Activated naive CD4-positive, alpha-beta T cell treated with anti-CD3 and anti-CD28 coated beads, Interleukin-2, amount 50 U/mL, for 16 hours (primary cell): ENCODE measurements at places on chromosomes 1 and 21.

DNA sequence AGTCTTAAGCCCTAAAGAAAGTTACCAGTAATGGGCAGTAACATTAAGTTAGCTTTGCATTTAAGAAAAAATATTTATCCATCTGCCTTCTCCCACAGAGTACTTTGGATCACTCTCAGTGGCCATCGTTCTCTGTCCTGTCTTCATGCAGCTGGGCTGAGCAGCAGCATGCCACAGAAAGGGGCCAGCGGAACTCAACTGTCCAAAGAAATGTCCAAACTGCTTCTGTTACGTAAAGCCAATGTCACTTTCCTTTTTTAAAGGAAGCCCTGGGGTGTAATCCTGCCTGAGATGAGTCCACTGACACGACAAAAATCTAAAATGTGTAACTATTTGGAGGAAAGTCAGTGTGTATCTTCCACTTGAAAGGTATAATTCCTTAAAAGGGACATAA, 291.6 kb downstream of the SMYD3 start:
- no peak for DNase-seq

DNA sequence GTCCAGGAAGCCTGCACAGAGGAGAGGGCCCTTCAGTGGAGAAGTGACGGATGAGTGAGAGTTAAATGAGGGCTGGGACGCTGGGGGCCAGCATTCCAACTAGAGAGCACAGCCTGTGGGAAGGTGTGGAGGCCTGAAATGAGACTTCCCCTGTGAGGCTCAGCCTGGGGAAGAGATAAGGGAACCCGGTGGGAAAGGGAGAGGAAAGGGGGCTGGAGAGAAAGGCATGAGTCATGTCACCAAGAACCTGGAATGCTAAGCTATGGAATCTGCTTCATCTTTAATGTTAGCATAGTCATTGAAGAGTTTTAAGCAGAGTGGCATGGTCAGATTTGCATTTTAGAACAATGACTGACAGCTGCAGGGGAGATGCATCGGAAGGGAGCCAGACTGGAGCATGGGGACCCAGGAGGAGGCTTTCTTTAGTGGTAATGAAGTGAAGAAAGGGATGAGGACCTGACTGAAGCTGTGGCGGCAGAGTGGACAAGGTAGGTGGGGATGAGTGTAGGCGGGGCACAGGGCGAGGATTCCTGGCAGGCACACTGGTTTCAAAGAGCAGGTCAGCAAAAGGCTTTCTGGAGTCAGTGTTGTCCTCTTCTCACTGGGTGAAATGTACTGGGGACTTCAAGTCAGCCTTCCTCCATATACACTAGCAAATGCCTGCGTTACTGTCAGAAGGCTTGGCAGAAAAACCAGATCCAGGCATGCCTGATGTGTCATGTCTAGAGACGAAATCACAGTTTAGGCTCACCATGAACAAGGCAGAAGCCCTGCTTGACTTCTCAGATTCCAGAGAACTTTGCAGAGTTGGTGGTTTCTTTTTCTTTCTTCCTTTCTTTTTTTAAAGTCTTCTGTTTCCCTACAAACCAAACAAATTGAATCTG, 8.0 kb downstream of the RGL1 start:
- DNase-seq: no peak

DNA sequence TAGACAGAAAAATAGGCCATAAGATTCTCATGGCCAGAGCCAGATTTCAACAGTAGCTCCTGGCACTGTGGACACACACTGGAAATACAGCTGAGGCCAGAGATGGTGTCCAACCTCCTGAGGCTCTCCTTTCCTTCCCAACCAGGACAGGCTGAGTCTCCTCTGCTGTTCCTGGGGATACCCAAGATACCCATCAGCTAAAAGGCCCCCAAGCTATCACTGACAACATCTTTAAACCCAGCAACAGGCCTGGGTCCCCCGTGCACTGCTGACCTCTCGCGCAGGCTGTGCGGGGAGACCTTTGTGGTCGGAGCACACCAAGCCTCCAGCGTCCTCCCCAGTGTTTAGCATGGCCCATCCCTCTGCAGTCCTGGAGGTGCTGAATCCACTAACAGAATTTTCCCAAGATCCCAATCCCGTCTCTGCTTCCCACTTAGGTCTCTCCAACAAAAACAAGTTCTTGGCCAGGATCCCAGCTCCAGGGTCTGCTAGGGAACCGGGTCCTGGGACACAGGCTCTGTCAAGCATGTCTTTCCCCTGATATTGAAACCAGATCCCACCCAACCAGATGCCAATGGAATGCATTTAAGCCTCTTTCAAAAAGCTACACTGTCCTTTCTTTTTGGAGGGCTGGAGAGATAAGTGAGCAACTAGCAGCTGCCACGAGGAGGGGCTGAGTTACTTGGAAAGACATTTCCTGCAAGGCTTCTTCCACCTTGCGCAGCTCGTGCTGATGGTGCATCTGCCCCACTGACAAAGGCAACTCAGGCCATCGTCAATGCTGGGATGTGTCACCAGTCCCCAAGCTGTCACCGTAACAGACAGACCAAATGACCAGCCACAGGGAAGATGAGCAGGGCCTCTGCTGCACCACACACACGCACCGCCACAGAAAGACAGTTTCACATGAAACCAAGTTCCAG, 73.2 kb downstream of the BCAR3 start:
- DNase-seq: no peak

DNA sequence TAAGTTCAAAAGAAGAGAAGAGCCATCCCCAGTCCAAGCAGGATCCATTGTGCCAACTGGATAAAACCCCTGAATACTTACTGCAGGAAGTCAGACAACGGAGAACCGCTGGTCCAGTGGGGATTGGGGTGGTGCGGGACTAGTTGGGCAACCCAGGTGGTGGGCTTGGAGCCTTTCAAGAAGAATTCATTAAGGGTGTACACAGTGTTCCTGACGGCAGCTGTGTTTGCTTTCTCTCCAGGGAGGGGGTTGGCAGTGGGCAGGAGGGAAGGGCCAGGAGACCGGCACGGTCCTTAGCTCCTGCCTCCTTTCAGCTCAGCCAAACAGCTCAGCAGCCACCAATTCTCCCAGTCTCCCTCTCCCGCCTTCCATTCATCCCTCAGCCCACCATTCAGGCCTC, 7.1 kb upstream of the CDK18 start:
- no peak for DNase-seq

DNA sequence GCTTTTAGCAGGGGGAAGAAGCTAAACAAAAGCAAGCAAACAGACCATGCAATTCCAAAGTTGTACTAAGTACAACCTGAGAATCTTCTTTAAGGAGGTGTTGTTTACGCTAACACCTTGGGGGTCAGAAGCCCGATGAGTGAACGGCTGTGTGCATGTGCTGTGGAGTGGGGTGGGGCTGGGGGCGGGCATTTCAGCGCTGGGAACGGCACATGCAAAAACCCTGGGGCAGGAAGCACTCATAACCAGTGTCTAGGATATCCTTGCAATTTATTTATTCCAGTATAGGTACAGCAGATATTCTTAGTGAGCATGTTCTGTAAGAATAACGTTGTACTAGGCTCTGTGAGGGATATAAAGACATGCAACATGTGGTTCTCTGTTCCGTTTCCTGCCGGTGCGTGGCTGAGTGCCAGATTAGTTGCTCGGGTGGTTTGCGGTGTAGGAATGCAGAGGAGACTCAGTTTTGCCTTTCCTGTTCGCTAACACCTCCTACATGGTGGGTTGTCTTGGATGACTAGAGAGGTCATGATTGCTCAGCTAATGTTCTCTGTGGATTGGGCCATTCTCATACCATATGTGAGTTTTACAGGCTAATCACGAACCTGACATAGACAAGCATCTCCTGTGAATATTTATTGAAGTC, 3.7 kb downstream of the FASLG start:
- DNase-seq: peak; percentile 88

DNA sequence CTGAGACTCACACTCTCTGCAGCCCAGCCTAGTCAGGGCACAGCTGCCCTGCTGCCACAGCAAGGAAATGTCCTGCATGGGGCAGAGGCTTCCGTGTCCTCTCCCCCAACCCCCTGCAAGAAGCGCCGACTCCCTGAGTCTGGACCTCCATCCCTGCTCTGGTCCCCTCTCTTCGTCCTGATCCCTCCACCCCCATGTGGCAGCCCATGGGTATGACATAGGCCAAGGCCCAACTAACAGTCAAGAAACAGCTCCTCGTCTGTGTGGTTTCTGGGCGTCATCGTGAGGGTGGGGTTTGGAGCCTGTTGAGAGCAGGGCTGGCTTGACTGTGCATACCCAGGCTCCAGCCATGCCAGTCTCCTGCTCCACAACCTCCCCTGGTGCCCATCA, 19.5 kb downstream of the FAAH start:
- DNase-seq: no peak

- DNase-seq: no peak
Observed at GRCh38 chr1:174884566-174884965, 115.2 kb upstream of the CACYBP start.

DNA sequence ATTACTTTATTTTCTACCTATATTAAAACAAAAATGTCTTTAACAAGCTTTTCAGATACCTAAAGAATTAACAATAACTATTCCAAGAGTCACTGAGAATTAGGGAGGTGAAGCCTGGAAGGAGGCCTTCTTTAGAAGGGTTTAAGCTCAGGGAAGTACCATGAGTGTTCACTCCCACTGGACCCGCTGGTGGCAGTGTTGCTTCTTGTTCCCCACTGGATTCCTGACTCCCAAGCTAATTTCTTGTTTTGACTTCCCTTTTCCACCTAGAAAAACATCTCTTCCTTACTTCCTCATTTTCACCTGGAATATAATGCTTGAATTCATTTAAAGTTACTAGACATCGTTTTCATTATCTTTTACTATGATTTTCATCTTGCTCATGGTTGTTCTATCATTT, 264.2 kb downstream of the HMCN1 start:
- DNase-seq: no peak

DNA sequence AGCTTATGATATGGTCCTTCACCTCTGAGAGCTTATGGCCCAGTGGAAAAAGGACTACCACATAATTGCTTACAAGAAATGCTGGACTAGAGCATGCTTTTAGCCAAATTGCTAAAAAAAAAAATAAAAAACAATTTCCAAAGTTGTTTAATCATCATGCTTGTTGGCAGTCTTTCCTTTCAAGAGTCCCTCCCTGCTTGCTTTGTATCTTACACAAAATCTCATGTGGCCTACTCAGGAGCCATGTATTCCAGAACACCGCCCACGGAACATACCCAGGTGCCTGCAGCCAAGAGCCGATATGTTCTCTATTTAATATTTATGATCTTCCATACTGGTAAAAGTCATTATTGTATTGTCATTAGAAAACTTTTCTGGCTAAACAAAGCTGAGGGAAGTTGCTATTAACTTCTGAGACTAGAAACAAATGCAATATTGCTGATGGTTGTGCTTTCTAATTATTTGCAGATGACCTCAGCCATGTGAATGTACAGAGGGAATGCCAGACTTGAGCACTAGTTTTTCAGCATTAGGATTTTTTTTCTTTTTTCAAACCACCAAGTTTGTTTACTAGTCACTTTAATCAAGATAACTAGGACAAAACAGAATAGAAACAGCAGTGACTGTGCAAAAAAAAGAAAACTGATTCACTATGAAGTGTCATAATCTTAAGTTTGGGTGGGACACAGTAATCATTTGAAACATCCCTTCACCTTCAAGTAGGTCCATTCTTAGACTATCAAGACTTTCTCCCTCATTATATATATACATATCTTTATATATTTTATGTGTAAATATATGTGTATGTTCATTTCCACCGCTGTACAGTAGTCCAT, 129.3 kb upstream of the GORAB start:
- DNase-seq: no peak

DNA sequence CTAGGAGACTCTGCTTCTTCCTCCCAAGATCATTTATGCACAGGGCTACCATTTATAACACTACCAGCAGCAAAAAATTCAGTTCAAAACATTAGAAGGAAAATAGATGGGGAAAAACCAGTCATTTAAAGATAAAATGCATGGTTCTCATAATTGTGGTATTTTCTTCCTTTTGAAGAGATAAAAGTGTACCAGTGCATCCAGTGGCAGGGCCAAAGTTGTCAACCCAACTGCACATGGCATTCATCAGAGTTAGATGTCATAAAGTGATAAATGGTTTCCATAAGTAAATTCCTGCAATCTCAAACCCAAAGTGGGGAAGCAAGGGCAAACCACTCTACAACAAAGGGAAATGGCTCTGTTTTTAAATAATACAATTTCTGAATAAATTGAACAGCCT, 119.1 kb upstream of the DMRTA2 start:
- DNase-seq: no peak

DNA sequence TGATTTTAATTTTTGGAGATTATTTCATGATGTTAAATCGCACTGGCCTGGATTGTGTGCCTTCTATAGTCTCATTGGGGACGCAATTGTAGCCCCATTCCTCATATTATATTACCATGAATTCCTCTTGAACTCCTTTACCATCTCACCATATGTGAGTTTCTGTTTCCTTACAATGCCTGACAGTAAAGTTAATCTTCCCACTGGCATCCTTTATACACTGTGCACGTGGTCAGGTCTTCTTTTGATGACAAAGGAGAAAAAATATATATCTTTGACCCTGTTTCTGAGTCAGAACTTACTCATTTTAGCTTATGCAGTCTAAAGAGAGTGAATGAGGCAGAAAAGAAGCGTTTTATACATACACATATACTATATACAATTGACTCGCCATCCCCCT, 774 bp upstream of the ABL2 start:
- no peak for DNase-seq
